Ascending aorta (tissue), 2 donors: ENCODE measurements at places on chromosomes 3 and 15. TPM values are rescaled to one million over a fixed set of nuclear protein-coding genes. Genes with fewer than 3 reads are reported as not detected.

ALG1L2 gene
- not detected for total RNA-seq

PFKFB4 gene
- 3.7 TPM for total RNA-seq

UROC1 gene
- not detected for total RNA-seq

ZBED2 gene
- total RNA-seq, result 1.4 TPM

GPR62 gene
- total RNA-seq, result not detected

FAN1 gene
- 12.1 TPM for total RNA-seq

CP gene
- 58.3 TPM for total RNA-seq

AP3B2 gene
- total RNA-seq, result not detected

CNTN4 gene
- total RNA-seq, result 37.5 TPM

MYEF2 gene
- 13.6 TPM for total RNA-seq

INSYN1 gene
- total RNA-seq, result 13.0 TPM
